ENCODE measurements at places on chromosomes 2 and 18.

- no peak for DNase-seq
Observed at GRCh38 chr2:173290046-173290445, 64.6 kb upstream of the CDCA7 start.

DNA sequence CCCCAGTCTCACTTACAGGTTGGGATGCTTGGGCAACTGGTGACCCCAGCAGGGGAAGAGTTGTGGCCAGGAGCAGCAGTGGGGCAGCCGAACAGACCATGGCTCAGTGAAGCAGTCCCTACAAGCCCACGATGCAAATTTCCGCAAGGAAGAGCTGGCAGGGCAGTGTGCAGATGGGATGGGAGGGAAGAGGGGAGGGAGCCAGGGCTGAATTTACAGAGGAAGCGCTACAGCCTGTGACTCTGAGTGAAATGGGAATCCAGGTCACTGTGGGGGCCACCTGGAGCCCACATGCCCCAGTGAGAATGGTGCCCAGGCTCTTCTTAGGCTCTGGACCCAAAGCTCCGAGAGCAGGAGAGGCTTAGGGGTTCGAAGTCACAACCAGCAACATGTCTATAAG is 27.0 kb upstream of the SELENOI start:
- no peak for DNase-seq

DNA sequence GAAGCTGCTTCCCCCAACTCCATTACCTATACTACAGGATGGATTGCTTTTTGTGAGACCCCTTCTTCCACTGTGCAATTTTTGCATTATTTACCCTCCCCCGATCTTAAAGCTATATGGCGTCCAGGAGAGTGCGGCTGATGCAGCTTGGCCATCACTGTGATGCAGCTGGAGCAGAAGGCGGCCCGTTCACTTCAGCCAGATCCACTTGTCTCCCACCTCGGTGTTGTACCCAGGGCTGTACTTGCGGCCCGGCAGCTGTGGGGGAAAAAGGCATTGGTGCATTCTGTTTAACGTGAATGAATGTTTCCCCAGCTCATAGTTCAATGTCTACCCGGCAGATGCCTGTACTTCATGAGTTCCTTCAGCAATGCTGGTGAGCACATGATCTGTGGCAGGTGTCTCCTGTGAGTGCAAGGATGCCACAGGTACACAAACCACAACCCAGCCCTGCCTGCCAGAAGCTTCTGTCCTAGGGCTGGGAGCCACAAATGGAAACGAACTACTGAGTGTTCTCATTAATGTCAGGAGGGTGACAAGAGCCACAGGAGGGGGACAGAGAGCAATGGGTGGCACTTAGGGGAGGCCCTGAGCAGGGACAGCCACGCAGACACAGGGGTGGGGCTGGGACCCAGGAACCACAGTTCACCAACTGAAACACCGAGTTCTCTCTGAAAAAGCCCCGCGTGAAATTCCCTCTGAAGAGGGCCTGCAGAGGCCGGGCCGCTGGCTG is 64.0 kb downstream of the NDUFA10 start:
- DNase-seq, result no peak

GRCh38 chr2:146661473-146662096 is 1183.2 kb upstream of the ACVR2A start:
- no peak for DNase-seq

DNA sequence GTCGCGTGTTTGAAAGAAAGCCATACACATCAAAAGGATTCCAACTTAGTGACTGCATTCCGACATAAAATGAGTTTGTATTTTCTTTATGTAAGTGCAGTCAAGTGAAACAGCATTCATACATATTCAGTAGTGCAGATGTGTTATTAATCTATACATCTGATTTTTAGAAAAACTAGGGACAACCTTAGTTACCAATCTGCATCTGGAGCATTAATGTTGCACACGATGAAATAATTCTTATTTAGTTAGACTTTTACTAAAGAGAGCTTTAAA is 1.9 kb downstream of the GORASP2 start:
- no peak for DNase-seq

Measured in GF-D8 (cell line).